ENCODE measurements at places on chromosomes 6 and 20.

GRCh38 chr20:61621852-61622251 lies 369.8 kb downstream of the CDH4 start:
- no peak for DNase-seq

DNA sequence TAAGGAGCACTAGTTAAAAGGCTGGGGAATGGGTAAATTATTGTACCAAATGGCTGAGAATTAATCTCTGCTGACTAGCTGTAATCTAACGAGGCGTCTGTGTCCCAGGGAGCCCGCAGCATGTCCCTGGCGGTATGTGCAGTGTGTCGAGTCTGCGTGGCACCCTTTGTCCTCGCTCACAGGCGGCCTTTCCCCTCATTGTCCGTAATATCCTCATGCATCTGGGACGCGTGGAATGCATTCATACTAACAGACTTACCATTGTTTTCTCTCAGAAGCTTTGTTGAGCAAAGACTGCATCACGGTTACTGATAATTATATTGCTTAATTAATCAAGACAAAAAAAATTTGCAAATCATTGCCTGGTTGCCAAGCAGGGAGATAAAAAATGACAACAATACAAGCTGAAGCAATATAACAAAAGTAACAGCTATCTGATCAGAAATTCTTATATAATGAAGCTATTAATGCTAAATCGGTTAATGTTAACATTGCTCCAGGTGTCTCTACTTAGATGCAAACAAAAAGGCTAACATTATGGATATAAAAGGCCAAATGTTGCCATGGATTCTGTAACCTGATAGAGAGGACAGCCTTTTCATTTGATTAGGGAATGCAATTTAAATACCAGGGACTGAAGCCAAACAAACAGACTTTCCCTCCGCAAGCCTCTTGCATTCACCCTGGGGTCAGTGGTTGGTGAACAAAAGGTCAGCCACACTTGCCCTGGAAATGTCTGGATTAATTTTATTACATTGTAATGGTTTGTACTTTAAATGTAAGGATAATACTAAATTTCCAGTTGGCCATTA lies 124.8 kb downstream of the INSM1 start:
- DNase-seq: no peak

- DNase-seq: no peak
These were observed 20.6 kb upstream of the CHMP4B start for GRCh38 chr20:33790566-33790965.

- no peak for DNase-seq
These were observed 151.2 kb downstream of the PDE10A start for GRCh38 chr6:165511807-165512206.

DNA sequence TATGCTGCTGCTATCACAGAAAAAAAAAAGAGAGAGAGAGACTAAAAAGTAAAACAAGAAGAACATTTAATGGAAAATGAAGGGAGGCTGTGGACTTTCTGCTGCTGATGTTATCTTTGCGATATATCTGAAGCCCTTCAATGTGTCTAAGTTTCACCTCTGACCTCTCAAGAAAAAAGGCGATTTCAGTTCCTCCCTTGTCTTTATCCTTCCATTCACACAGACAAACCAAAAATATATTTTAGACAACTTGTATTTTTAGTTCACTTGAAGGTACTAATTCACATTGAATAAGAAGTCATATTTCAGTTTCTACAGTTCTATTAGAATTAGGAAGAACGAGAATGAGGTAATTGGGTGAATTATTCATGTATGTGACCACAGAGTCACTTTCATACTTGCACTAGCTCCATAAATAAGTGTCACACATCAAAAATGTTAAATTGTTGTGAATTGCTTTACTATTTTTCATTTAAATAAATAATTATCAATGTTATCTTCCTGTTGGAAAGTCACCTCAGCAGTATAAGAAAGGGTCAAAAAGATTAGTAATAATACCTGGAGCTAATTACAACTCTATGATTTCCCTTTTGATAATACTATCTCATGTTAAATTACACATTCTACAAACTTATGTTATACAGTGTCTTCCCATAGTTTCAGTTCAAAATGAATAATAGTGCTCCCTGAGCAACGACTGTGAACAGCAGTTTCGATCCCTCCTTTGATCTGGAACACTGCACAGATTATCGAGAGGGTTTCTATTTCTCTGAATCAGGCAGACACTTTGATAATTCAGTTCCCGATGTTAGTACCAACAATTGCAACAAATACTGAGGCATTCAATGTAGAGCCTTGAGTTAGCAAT lies 85.2 kb upstream of the PLCB4 start:
- DNase-seq: no peak

DNA sequence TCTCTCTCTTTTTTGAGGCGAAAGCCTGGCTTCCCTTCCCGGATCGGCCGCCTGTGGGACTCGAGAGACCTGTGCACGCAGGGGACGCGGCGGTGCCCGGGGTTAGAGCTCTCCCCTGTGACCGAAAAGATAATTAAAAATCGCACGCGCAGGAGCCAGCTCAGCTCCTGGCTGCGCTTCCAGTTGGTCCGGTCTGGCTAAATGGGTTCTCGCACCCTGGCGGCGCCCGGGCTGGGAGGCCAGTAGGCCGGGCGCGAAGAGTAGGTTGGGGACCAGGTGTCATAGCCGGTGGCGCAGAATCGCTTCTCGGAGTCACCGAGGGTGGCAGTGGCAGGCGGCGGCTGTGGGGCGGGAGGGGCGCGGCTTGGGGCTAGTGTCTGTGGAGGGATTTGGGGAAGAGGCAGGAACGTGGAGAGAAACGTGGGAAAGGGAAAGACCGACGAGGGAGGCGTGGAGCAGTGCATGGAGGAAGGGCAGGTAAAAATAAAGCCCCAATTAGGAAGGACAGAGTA lies 41.9 kb upstream of the SUPT3H start:
- DNase-seq: peak; percentile 36

- no peak for DNase-seq
These were observed 16.7 kb downstream of the HMGN4 start for GRCh38 chr6:26554697-26555504.

GRCh38 chr20:17896193-17896723 lies 72.3 kb downstream of the SNX5 start:
- no peak for DNase-seq

- no peak for DNase-seq
These were observed 337.2 kb downstream of the HACE1 start for GRCh38 chr6:104522533-104522932.

- no peak for DNase-seq
These were observed 117.4 kb downstream of the ADAT2 start for GRCh38 chr6:143333081-143333480.

- DNase-seq: no peak
These were observed 28.9 kb upstream of the C6orf58 start for GRCh38 chr6:127547904-127548649.

DNA sequence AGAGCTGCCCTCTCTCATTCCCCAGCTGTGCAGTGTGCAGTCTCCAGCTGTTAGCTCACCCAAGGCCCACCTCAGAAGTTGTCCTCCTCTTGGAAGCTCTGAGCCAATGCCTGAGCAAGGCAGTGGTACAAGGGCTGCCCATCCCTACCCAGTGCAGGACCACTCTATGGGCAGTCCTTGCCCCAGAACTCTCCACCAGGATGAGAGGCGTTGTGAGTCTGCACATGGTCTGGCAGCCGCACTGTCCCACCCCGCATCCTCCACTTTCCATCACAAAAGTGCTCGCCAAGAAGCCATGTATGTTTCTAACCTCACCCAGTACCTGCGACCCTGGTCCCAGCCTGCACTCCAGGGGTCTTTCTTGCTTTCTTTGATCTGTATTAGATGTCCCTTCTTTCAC lies 175.1 kb upstream of the PMEPA1 start:
- no peak for DNase-seq

GRCh38 chr20:13089950-13090469 lies 81.2 kb downstream of the SPTLC3 start:
- DNase-seq: no peak

- DNase-seq: no peak
These were observed 391.1 kb downstream of the BTBD9 start for GRCh38 chr6:38248500-38249234.

DNA sequence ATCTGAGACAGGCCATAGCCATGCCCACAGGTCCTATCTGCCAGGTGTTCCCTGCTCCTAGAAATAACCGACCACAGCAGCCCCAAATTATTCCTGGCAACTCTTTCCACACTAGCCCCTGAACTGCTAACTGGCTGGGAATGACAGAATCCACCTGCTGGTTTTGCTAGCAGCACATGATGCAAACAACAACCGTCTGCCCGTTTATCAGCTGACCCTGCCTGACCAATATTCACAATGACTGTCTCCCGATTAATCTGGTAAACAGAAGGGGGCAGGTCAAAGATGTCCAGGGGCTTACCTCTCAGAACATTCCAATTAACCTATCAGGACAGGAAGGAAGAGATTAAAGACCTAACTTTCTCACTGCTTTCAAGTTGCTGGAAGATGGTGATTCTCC lies 101.5 kb downstream of the NRSN1 start:
- DNase-seq: no peak

GRCh38 chr20:18857640-18858039 lies 44.1 kb downstream of the SCP2D1 start:
- DNase-seq: no peak

- no peak for DNase-seq
These were observed 67.3 kb downstream of the RNF144B start for GRCh38 chr6:18454446-18454845.

DNA sequence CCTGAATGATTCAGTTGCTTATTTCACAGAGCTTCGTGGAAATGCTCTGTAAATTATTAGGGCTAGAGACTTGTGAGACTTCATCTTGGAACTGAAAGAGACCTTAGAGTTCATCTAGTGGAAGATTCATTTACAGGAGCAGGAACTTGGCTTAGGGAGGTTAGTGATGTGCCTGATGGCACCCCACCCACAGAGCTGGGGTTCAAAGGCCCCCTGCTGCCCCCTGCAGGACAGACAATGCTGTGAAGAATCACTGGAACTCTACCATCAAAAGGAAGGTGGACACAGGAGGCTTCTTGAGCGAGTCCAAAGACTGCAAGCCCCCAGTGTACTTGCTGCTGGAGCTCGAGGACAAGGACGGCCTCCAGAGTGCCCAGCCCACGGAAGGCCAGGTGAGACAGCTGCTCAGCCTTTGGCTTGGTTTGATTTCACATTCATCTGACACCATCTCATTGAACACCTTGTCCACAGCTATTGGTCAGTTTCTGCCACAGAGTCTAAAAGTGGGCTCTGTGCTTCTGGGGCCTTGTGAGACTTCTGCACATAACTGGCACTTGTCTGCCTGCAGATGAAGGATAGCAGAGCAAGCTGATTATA lies 25.1 kb downstream of the MYBL2 start:
- DNase-seq: no peak

- DNase-seq: no peak
These were observed 24.2 kb downstream of the RBM24 start for GRCh38 chr6:17305219-17306001.

DNA sequence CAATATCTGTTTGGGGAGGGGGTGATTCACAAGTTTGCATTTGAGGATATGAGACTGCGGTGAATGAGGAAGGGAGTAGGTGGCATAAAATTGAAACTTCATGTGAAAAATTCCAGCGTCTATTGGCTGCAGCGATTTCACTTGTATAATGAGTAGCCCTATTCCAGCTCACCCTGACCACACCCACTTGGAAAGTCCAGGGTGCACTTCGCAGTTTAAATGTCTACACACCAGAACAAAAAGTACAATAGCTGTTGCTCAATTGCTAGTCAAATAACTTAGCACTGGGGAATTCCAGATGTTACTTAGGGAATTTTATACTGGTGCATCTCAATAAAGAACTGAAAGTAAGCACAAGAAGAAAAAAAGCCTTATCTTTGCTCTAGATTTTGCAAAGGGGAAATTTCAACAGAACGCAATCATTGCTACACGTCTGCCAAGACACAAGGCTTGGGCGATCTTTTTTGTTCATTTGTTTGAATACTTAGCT lies 6.3 kb downstream of the TNFAIP3 start:
- no peak for DNase-seq

DNA sequence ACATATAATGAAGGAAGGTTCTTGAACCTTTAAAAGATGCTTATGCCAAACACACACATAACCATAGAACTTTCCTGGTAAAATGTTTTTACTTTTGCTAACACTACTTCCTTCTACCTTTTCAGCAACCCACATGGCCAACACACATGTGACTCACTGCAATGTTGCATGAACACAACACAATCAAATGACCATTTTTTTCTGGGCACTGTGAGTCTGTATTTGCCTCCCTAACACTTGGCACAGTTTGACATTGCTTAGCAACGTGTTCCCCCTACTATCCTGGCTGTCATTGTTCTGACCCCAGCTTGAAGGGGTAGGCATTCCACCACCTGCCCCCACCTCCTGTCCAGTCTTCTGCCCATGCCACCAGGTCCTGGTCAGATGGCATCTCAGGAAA lies 204.8 kb upstream of the PRND start:
- DNase-seq: no peak

GRCh38 chr6:46437671-46438221 lies 53.5 kb downstream of the RCAN2 start:
- no peak for DNase-seq

DNA sequence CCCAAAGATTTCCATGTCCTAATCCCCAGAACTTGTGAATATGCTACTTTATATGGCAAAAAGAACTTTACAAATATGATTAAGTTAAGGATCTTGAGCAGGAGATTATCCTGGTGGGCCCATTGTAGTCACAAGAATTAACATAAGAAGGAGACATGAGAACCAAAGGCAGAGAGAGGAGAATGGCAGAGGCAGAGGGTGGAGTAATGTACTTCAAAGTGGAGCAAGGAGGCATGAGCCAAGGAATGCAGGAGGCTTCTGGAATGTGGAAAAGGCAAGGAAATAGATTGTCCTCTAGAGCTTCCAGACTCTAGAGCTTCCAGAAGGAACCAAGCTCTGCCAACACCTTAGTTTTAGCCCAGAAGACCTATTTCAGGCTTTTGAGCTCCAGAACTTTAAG lies 147.4 kb downstream of the MOXD1 start:
- DNase-seq: no peak

- no peak for DNase-seq
These were observed 2.5 kb downstream of the SMIM13 start for GRCh38 chr6:11096109-11096508.

- no peak for DNase-seq
These were observed 25.5 kb upstream of the LTV1 start for GRCh38 chr6:143817621-143818020.

GRCh38 chr6:110849781-110850180 lies 24.8 kb upstream of the AMD1 start:
- DNase-seq: no peak

DNA sequence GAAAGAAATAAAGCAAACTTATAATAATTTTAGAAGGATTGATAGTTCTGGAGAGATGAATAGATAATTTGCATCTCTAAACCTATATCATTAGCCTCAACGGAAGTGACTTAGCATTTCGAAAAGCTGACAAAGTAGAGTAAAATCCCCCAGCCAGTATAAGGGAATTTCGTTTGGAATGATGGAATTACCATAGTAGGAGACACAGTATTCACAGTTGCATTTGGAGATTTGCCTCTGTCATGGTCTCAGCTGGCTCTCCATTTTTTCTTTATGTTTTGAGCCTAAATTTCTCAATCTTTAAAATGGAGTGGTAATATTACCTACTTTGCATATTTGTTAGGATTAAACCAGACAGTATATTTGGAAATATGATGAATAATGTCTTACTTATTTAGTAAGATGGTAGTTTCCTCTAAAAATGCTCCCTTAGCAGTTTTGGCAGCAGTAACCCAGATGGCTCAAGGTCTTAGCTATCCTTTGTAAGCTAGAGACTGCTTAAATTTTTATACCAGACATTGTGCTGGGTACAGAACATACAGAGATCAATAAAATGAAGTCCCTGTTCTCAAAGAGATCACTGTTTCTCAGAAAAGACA lies 58.2 kb downstream of the SMAP1 start:
- DNase-seq: no peak

GRCh38 chr20:49616154-49617007 lies 48.4 kb upstream of the PTGIS start:
- DNase-seq: no peak

Measured in stimulated activated CD8-positive, alpha-beta memory T cell treated with anti-CD3 and anti-CD28 coated beads, Interleukin-4, amount 100 ng/mL, for 1 hour (primary cell).